ENCODE measurements at places on chromosomes 3 and 15. TPM values are rescaled to one million over a fixed set of nuclear protein-coding genes. Genes with fewer than 3 reads are reported as not detected.

DNA sequence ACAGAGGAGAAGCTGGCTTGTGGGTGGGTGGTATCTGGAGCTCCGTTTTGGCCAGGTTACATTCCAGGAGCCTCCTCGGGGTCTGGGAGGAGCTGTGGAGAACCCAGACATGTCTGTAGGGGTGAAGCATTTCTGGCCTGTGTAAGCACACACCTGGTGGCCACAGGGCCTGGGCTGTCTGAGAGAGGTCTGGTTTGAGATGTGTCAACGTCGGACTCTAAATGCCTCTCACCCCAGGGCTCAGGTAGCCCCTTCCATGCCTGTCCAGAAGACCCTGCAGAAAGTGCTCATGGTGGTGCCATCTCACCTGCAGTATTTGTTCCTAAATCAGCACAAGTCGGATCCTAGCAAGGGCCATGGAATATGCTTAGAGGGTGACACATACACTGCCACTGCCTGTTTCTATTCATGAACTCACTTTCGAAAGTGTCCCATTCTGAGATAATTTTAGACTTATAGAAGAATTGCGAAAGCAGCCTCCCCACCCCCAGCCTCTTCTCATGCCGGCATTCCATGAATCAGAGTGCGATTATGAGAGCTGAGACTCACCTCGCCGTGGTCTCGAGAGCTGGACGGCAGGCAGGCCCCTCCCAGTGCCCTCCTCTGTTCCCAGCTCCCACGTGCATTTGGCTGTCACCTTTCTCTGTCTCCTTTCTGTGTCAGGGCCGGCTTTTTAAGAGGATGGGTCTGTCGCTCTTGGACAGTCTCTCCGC lies 63.7 kb downstream of the KLF15 start:
- DNase-seq: peak; percentile 10

DNA sequence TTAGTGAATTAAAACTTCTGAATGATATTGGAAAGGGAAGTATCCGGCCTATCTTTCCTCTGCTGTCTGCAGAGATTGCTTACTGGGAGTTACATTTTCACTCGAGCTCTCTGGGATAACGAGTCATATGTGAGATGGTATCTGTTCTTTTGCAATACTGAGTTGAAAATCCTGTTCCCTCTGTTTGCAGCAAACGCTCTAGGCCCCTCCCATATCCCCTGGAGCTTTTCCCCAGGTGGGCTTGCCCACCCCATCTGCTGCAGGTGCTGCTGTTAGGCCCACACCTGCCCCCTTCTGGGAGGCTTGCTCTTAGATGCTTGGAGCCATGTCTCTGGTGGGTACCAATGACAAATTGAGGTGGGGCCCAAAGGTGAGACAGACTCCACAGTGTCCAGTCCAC lies 42.7 kb upstream of the MTMR10 start:
- DNase-seq: no peak

The LRRN1 gene
- total RNA-seq: not detected

GRCh38 chr15:36992454-36992853 lies 107.9 kb downstream of the MEIS2 start:
- no peak for DNase-seq

DNA sequence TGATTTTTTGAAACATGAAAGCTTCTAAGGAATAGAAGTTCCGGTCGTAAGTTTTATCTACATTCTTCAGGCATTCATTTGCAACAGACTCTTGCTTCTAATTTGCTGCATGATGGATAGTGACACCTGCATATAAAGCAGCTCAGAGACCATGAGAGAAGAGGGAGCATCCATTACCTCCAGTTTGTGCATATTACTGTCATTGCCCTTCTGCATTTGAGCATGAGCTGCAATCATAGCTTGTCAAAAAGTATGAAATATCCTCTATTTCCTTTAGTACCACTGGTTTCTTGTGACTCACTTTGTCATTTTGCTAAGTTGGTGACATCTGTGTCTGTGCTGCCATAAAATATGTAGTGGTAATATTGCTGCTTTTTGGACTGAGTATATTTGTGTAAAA lies 160.1 kb upstream of the STAC start:
- DNase-seq: no peak

The SLC25A26 gene
- 27.2 TPM for total RNA-seq

- DNase-seq: no peak
These were observed 845.4 kb downstream of the NAALADL2 start for GRCh38 chr3:175704366-175705055.
